Karpas-422 (cell line): ENCODE measurements at places on chromosomes 5 and 9.

DNA sequence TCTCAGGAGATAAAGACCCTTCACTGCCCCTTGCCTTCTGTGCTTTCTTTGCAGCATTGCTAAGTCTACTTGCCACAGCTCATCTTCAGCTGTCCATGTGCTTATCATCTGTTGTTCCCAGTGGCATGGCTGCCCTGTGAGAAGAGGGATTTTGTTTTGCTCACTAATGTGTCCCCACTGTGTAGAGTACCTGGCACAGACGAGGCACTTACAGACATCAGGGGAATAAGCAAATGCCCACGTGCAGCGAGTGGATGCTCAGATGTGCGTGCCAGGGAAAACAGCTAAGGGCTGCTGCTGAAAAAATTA lies 31.0 kb downstream of the DAP start:
- DNase-seq: peak; percentile 57

DNA sequence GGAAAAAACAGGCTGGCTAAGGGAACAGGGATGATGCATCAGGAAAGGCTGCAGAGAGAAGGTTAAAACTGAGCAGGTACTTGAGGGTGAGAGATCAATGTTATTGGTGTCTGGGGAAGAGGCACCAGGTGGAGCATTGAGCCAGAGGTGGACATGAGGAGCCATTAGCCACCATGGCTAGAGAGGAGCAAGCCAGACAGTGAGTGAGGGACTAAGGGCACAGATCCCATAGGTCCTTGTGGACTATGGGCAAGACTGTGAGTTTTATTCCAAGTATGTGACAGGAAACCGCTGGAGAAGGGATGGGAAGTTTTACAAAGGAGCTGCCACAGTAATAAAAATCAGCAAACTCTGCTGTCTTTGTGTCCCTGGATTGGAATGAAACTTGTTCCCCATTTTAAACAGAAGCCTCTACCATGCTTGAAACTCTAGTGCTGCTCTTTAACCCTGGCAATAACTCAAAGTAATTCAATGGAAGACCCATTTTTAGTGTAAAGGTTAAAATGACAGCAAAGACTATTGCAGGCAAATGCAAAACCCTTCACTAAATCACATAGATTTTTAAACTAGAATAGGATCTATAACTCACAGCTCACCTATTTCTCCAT lies 349.8 kb downstream of the ENC1 start:
- DNase-seq: no peak

DNA sequence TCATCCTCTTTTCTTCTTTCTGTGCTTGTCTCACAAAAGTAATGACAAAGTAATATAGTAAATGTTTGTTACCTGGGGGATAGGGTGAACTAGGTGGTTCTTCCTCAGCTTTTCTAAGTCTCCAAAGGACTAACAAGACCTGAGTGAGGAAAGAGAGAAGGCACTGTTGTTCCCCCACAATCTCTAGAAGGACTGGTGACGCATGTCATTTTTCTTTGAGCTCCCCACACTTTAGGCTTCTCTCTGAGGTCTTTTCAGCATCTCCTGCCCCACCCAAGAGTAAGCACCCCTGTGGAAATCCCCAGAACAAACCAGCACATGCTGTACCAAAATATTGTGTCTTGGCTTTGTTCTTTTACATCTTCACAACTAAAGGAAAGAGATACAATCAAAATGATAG lies 2.4 kb upstream of the IL7R start:
- no peak for DNase-seq

DNA sequence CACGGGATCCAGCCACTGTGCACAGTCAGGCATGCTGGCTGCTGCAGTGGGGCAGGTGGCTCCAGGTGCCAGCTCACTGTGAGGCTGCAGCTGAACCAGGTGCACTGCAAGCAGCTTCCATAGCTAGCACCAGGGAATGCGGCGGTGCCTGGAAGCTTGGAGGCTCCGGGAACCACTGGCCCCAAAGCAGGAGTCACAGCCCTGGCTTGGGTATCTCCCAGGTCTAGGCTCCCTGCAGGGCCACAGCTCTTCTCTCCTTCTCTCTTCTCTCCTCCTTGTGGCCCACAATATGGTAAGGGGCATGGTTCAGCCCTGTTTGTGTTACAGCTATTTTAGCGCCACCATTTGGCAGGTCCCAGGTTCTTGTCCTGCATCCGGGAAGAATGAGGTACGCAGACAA lies 6.7 kb upstream of the MTMR12 start:
- peak; percentile 50 for DNase-seq

DNA sequence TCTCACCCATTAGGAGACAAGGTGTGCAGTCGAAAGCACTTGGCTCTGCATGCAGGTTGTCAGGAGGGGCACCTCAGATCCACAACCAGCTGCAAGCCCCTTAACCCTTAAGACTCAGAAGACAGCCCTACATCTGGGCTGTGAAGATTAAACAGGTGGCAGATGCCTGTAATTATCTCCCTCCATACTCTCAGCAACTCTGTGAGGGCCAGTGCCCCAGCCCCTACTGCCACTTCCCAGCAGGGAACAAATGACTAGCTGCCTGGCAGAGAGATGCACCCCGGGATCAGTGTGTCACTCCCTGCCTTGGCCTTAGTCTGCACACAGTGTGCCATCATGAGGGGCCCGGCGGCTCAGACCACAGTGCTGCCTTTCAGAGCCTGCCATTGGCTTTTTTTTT lies 42.0 kb downstream of the CRB2 start:
- DNase-seq: no peak

- DNase-seq: no peak
Observed at GRCh38 chr9:108053555-108054061, 564.0 kb upstream of the KLF4 start.

DNA sequence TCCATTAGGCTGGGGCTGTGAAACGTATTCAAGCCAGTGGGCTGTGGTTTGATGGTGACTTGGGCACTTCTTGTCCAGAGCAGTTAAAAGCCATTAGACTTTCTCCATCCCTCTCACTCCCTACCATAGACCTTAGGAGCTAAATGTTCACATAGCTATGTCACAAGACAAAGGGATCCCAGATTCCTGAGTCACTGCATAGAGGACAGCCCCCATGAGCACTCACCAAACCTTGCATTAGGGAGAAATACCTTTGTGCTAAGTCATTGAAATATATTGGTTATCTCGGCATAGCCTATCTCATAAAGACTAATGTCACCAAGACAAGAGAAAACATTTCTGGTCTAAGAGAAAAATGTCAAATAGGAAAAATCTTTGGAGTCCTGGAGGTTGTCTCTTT lies 104.3 kb downstream of the TRPM6 start:
- DNase-seq: no peak

DNA sequence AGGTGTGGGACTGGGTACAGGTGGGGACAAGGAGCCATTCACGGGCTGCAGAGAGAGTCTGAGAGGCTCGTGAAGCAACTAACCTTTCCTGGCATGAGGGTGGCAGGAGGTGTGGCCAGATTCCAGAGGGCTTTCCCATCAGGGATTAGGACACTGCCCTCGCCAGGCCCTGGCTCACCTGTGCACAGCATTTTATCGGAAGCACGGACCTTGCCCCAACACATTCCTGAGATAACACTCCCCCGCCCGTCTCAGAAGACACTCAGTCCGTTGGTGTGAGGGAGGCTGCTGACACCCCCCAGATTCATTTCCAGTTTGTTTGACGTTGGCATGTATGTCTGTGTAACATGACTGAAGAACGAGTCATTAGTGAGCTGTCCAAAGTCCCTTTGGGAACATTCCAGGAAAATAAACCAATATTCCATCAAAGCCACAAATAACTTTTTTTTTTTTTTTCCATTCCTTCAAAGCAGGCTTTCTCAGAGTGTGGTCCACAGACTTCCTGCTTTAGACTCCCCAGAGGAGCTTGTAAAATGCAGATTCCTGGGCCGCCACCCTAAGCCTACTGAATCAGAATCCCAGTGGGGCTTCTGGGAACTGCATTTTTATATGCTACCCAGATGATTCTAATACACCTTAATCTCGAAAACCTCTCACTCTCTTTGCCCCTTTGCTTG lies 23.4 kb downstream of the WWC1 start:
- DNase-seq: no peak

DNA sequence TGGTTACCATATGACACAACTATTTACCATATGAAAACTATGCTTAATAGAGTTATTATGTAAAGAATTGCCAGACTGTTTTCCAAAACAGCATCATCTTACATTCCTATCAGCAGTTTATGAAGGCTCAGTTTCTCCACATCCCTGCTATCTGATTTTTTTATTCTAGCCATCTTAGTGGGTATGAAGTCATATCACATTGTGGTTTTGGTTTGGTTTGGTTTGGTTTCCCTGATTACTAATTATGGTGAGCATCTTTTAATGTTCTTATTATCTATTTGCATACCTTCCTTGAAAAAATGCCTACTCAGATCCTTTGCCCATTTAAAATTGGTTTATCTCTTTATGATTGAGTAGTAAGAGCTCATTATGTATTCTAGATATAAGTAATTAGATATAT lies 199.4 kb upstream of the NFIL3 start:
- no peak for DNase-seq

DNA sequence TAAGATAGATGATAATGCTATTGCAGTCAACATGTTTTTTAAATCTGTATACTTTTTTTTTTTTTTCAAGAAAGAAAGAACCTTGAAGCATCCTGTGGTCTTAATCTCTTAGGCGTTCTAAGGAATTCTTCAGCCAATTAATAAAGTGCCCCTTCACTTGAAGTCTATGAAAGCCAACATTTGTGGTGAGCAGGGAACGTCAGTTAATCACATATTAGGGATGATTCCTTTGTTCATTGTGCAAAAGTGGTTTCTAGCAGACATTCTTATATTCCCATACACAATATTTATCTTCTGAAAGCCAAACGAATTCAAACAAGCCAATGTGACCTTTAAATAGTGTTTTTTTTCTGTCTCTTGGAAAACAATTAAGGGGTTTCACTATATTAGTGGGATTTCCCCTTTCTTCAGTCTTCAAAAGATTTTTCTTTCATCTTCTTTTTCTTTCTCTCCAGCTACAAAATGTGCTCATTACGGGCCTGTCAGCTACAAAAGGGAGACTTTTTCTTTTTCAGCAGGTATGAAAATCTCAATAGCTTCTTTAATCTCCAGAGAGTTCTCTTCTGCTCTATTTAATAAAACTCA lies 40.1 kb downstream of the TMEM167A start:
- no peak for DNase-seq

DNA sequence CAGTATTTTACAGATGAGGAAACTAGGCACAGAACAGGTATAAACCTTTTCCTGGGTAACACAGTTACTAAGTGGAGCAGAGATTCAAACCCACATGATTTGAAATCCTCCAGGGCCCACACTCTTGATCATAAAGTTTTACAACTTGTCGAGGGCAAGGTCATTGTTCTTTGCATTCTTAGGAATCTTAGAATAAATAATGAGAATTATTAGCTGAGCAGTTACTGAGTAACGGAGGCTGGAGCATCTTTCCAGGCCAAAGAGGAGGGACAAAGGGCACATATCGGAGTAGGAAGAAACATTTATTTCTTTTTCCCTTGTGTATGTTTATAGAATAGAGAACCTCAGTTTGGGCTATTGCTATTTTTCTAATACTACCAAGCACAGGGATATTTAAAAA lies 27.1 kb upstream of the F2R start:
- no peak for DNase-seq

GRCh38 chr9:110979636-110980035 lies 58.6 kb downstream of the LPAR1 start:
- DNase-seq: no peak

- no peak for DNase-seq
Observed at GRCh38 chr5:104186100-104186499, 623.5 kb upstream of the NUDT12 start.

DNA sequence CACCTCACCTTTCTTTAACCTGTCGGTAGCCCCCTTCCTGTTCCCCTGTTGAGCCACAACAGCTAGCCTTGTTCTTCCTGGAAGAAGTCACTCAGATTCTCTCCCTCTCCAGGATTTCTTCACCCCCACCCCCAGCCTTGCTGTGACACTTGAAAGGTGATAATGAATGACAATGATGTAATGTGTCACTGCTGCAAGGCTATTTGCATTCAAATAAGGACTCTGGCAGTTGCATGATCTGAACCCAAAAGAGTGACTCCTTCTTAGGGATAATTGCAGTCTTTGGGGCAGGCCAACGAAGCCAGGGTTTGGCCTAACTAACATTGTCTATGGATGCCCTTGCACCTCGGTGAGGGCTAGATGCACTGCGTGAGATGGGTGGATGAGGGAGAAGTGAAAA lies 154.4 kb upstream of the CLINT1 start:
- no peak for DNase-seq

DNA sequence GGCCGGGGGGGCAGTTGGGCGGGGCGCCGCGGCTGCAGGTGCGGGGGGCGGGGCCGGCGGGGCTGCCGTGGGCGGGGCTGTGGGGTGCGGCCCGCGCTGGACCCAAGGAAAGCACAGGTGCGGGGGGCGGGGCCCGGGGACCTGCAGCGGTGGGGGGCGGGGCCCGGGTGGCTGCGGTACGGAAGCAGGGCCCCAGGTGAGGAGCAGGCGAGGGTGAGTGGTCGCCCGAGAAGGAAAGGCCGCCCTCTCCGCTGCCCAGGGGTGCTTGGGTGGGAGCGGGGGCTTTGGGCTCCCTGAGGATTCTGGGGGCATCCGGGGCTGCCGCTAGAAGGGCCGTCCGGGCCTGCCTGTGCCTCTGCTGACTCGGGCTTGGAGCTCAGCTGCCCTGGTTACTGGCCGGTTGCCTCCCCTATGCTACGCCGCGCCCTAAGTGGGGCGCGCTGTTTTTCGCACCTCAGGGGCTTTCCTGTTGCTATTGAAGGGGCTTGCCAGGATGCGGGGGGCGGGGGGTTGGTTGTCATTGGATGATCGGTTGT lies 767 bp downstream of the RALGPS1 start:
- no peak for DNase-seq

- no peak for DNase-seq
Observed at GRCh38 chr9:94925751-94926430, 199.4 kb downstream of the AOPEP start.
